Amniotic epithelial cell (primary cell): ENCODE measurements at places on chromosomes 11 and 22.

DNA sequence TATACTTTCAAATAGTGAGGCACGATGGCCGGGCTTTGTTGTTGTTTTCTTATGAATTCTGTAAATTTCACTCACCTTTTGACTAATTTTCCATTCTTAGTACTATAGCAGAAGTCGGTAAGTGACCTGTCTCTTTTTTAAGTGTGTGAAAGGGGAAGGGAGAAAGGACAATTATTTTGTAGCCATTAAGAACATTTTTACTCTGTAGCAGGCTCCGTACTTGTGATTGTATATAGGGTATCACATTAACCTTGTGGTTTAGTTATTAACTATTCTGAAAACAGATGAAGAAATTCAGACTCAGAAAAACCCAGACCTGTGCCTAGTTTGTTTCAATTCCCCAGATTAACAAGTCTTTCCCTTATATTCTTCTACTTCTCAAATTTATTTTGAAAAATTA is 78.7 kb downstream of the CASP12 start:
- DNase-seq, result no peak

- DNase-seq, result peak; percentile 3
These were observed 246.6 kb upstream of the PLET1 start for GRCh38 chr11:112507281-112507680.

- peak; percentile 24 for DNase-seq
These were observed 16.0 kb downstream of the TRPM5 start for GRCh38 chr11:2428322-2428795.

- no peak for DNase-seq
These were observed 65.7 kb upstream of the PHOX2A start for GRCh38 chr11:72309641-72310040.

GRCh38 chr11:122711362-122711761 is 55.8 kb downstream of the UBASH3B start:
- no peak for DNase-seq

DNA sequence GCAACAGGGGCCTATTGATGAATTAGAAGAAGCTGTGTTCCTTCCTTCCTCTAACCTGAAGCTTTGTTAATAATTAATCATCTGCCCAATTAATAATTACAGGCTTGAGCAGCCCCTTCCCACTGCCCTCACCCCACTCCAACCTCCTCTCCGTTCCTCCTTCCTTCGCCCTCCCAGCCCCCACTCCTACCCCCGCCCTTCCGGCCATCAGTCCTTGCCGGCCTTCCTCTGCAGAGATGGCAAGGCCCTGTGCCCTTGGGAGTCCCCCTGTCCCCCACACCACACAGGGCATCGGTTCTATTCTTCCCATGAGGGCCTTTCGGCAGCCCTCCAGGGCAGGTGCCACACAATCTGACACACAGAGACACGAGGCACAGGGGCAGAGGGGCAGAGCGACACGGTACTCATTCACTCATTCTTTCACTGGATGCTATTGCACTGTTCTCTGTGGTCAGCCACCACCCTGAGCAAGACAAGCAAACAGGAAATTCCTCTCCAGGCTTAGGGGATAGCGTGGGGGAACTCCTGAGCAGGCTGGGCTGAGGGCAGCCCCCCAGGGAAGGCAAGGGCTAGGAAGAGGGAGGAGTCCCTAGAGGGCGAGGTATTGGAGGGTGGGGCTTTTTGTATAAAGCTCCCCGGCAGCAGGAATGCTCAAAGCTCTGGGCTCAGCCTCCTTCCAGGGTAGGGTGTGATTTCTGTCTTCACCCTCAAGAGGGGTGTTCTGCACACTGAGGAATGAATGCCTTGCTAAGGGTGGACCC is 14.7 kb downstream of the MGAT3 start:
- DNase-seq, result peak; percentile 61

GRCh38 chr11:88447281-88447680 is 109.7 kb upstream of the CTSC start:
- no peak for DNase-seq

GRCh38 chr22:40182231-40182835 is 4.6 kb downstream of the TNRC6B start:
- DNase-seq, result peak; percentile 36

DNA sequence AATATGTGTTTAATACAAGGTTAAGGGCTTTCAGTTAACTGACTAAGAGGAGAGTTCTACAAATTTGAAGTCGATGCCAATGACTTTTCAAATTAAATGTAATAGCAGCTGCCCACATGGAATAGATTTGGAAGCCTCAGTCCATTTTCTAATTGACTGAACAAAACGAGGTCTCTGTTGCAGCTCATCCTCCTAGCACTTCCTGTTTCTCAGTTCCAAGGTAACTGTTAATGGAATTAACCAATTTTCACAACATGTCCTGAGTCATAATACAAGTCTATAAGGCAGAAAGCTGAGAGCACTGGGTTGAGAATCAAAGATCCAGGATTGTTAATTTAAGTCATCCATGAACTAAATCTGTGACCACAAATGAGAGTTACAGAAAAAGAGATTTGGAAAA is 177.2 kb downstream of the OPCML start:
- DNase-seq, result no peak

- no peak for DNase-seq
These were observed 13.6 kb downstream of the DGKZ start for GRCh38 chr11:46360878-46361277.

- DNase-seq, result no peak
These were observed 145.5 kb upstream of the ANO3 start for GRCh38 chr11:26186389-26186788.

DNA sequence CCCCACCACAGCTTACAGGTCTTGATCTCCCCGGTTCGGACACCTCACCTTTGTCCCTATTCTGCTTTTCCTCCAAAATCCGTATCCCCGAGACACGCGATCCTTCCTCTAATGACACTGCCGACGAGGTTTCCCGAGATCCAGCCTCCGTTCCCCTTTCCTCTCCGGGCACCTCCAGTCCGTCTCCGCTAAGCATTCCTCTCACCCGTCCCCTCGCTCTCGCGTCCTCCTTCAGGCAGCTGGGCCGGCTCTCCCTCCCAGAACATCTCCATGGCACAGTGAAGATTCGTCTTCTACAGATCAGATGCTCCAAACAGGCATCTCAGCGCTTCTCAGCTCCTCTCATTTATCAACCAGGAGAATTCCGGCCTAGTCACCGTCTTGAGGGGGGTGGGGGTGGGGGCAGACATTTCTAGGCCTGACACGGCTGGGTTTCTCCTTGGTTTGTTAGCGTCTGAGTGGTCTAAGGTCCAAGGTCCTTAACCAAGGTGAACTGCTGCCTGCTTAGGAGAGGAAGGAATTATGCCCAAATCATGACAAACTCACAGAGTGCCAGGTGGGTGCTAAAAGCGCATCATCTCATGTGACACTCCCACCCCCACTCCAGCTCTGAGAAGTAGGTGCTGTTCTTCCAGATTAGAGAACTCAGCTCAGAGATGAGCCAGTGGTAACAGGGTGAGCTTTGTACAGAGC is at the start of gene SPTBN2:
Gene SPTBN2 (minus strand): TSS at position 524 of the 693 bp plus-strand sequence. CDS start 7,976 bp downstream, outside the sequence.
- DNase-seq, result peak; percentile 68

GRCh38 chr11:76838678-76839068 is 22.0 kb upstream of the ACER3 start:
- no peak for DNase-seq

- peak; percentile 43 for DNase-seq
These were observed 29.7 kb downstream of the FAM83F start for GRCh38 chr22:40024201-40025061.

- peak; percentile 96 for DNase-seq
These were observed 568 bp upstream of the KMT5B start for GRCh38 chr11:68213555-68214172.

DNA sequence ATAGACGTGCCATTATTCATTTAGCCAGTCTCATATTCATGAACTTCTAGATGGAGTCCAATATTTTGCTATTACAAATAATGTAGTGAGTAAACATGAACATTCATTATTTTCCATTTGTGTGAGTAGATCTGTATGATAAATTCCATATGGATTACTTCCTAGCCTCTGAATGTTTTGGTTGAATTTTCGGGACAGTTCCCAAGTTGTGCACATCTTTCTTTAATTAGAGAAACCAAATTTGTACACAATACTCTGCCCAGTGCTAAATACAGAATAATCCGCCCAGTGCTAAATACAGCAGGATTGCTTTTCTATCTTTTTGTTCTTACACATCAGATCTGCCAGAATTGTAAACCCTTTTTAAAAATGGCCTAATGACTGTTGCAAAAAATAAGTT is 17.1 kb upstream of the APLP2 start:
- no peak for DNase-seq

- peak; percentile 43 for DNase-seq
These were observed 80.0 kb upstream of the PPARA start for GRCh38 chr22:46070215-46070802.

GRCh38 chr22:50016988-50017700 is 4.6 kb upstream of the IL17REL start:
- no peak for DNase-seq

DNA sequence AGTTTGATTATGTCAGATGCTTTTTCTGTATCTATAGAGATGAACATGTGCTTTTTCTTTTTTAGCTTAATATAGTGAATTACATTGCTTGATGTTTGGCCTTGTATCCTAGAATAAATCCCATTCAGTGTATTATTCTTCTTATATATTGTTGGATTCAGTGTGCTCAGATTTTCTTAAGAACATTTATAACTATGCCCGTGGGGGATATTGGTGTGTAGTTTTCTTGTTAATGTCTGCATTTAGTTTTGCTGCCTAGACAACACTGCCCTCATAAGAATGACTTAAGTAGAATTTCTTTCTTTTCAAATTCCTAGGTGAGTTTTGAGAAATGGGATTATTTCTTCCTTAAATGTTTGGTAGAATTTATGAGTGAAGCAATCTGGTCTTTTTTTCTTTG is 98.5 kb downstream of the TMEM135 start:
- no peak for DNase-seq

GRCh38 chr11:67613960-67614715 is 7.4 kb downstream of the NDUFV1 start:
- DNase-seq, result peak; percentile 40

DNA sequence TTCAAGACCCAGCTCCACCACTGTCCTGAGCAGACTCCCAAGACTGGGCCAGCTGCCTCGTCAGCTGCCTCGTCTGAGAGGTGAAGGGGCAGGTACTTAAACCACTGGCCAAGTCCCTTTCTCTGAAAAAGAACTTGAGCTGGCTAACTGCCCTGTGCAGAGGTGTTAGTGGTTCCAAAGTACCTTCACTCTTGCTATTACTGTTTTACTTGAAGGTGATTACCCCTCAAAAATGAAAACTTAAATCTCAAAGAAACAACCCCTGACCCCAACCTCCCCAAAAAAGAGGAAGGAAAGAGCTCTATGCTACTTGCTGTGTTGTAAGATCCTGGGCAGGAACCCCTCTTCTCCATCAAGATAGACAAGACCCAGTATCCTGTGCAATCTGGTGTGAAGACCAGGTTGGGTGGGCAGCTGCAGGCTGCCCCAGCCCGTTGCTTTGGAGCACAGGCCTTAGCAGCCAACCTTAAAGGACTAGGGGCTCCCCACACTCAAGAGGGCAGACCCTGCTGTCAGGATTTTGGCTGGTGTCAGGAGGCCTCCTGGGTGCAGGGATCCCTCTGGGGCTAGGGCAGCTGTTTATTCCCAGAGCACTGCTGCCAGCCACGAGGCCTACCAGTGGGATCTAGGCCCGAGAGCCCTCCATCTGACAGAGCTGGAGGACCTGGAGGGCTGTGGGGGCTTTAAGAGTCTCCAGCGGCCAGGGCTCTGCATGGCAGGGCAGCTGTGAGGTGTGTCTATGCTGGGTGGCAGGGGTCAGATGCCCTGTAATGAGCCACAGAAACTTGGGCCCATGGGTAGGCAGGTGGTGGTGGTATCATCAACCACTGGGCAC is 13.0 kb downstream of the GUCD1 start:
- no peak for DNase-seq

DNA sequence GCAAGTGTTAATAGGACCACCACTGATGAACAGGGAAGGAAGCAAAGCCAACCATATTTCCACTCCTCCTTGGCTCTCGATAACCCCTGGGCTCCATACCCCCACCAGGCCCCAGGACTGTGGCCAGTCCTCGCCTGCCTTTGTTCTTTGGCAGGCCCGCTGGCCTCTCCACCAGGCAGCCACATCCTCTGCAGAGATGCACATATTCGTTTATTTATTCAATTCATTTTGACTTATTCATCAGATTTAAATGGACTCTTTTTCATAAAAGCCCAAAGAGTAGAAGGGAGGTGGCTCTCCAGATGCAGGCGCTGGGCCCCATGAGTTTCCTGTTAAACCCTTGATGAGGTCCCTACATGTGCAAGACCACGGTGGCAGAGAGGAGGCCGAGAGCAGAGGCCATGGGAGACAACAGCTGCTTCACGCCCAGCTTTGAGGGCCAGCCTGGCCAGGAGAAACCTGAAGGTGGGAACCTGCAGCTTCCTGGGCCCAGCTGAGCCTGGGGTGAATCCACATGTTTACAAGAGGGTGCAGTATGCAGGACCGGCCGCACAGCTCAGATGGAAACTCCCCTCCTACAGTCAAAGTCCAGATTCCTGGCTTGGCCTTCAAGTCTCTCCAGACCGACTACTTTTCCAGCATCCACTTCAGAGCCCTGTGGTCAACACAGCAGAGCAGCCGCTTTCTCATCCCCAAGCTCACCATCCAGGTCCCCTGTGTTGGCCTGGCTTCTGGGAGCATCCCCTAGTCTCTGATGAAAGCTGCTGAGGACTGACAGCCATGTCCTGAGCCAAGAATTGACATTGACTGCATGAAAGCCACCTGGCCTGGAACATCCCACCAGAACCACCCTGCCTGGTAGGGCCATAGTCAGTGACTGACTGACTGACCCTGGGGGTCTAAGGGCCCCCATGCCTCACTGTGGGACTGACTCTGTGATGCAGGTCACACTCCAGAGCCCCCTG is 39.7 kb upstream of the CCND1 start:
- DNase-seq, result no peak

- no peak for DNase-seq
These were observed 14.6 kb downstream of the FAM118A start for GRCh38 chr22:45324311-45324711.

DNA sequence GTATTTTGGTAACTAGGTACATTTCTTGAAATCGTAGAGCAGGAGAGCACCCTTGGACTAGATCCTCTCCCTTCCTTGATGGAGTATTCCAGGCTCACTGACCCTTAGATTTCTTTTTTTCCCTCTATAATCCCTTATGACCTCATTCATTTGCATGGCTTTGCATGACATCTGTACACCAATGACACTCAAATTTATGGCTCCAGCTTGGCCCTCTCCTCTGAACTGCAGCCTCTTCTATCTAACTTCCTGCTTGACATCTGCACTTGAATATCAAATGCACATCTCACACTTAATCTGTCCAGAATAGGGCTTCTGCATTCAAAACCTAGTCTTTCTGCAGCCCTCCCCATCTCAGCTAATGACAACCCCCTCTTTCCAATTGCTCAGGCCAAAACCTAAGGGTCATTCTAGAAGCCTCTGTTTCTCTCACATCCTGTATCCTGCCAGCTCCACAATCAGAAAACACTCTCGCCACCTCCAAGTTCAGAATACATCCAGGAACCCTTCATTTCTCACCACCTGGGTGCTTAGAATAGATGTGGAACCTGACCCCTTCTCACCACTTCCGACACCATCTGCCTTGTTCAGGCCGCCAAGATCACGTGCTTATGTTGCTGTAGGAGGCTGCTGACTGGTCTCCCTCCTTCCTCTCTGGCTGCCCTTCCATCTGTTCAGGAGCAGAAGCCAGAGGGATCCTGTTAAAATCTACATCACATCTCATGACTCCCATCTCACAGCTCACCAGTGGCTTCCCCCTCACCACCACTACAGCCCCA is 138.9 kb upstream of the MTNR1B start:
- no peak for DNase-seq
